ENCODE measurements at places on chromosomes 16 and 17.
A peak's percentile ranks its signal among the peaks of the same experiment; 100 is the strongest.

- no peaks in the 10 kb centered on the region for H3K36me3 ChIP-seq
- H3K27me3 ChIP-seq, result peaks cover 5% of the 10 kb centered on the region
- peak overlapping the region; percentile 43 for H3K27ac ChIP-seq
- H3K4me3 ChIP-seq, result peak overlapping the region; percentile 20
- H3K4me1 ChIP-seq, result peaks cover 6% of the 10 kb centered on the region
Observed at GRCh38 chr17:81720267-81721071, 8.4 kb downstream of the SLC25A10 start.

GRCh38 chr17:49779156-49779738 is 9.2 kb upstream of the KAT7 start:
- no peak overlapping the region for H3K4me3 ChIP-seq
- H3K27me3 ChIP-seq, result peaks cover 5% of the 10 kb centered on the region
- DNase-seq, result no peak
- no peak overlapping the region for H3K27ac ChIP-seq
- H3K4me1 ChIP-seq, result peaks cover 32% of the 10 kb centered on the region

DNA sequence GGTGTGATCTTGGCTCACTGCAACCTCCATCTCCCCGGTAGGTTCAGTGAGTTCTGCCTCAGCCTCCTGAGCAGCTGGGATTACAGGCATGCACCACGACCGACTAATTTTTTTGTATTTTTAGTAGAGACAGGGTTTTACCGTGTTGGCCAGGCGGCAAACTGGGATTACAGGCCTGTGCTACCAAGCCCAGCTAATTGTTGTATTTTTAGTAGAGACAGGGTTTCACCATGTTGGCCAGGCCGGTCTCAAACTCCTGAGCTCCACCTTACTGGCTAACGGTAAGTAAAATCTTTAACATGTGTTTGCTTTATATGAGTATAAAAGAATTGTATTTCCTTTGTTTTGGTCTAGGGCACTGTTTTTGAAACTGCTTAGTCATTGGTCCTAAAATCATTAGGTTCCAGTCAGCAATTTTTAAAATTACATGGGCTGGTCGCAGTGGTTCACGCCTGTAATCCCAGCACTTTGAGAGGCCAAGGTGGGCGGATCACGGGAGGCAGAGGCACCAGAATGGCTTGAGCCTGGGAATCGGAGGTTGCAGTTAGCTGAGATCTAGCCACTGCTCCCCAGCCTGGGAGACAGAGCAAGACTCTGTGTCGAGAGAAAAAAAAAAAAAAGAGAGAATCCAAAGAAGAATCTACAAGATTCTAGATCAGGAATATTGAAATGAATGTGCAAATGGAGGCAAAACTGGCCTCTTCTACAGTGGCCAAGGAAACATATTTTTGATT is 3.6 kb downstream of the FLYWCH1 start:
- H3K27ac ChIP-seq, result no peak overlapping the region
- H3K4me3 ChIP-seq, result no peak overlapping the region
- H3K27me3 ChIP-seq, result peaks cover 5% of the 10 kb centered on the region
- no peak for DNase-seq

DNA sequence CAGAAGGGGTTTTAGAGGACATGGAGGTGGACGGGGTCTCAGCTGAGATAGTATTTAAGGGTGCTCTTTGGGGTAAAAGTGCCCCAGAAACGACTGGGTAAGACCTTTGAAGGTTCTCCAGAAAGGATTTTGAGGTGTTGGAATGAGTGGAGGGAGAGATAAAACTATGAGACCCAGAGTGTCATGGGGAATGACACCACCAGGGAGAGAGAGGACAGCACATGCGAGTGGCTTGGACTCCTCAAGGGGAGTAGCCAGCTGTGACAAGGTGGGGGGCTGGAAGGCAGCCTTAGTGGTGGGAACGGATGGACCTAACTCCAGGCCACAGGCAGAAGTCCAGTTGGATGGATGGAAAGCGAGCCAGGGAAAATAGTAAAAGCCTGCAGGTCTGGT is 19.2 kb upstream of the PITPNM3 start:
- peaks cover 4% of the 10 kb centered on the region for H3K36me3 ChIP-seq
- no peak overlapping the region for H3K4me3 ChIP-seq
- DNase-seq, result no peak
- no peak overlapping the region for H3K27ac ChIP-seq
- H3K4me1 ChIP-seq, result peaks cover 18% of the 10 kb centered on the region
- no peaks in the 10 kb centered on the region for H3K27me3 ChIP-seq

DNA sequence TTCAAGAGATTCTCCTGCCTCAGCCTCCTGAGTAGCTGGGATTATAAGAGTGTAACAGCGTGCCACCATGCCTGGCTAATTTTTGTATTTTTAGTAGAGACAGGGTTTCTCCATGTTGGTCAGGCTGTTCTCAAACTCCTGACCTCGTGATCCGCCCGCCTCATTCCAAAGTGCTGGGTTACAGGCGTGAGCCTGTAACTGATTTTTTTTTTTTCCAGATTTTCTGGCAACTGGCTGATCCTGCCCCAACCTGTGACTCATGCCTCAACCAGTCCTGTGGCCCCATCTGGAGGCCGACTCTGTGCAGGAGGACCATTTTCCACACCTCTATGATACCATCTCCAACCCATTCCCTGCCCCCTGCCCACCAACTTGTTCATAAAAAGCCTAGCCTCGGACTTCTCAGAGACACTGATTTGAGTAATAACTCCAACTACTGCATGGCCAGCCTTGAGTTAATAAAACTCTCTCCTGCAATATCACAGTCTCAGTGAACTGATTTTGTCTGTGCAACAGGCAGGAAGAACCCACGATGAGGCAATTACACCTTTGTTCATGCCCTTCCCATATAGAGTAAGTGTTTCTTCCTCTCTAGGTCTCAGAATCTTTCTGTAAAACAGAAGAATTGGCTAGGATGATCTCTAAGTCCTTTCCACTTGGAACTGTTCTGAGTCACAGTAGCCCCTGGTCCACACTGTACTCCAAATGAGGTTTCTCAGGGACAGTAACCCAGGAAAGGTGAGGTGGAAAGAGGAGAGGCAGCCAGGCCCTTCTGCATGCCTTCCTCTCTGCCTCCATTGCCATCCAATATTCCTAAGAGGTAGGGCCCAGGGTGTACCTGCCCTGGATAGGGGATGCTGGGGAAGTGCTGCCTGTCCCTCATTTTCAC is 8.8 kb upstream of the CNOT1 start:
- no peak for DNase-seq
- H3K4me3 ChIP-seq, result no peak overlapping the region
- peaks cover 4% of the 10 kb centered on the region for H3K4me1 ChIP-seq
- H3K27ac ChIP-seq, result no peak overlapping the region

DNA sequence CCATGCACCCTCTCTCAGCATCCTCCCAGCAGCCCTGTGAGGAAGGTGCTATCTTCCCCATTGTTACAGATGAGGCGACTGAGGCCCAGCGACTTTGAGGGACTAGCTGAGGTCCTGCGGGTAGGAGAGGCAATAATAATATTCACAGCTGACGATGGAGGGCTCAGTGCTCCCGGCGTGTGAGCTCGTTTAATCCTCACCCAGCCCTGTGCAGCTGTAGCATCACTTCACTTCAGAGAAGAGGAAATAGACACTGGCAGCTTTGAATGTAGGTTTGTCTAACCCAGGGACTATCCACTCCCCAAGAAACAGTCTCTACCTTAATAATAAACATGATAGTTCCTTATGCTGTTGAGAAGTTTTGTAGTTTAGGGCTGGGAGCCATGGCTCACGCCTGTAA is 21.6 kb downstream of the LASP1 start:
- peaks cover 13% of the 10 kb centered on the region for H3K27me3 ChIP-seq
- H3K27ac ChIP-seq, result no peak overlapping the region
- H3K4me3 ChIP-seq, result no peak overlapping the region
- no peak for DNase-seq
- H3K36me3 ChIP-seq, result no peaks in the 10 kb centered on the region

- H3K36me3 ChIP-seq, result no peaks in the 10 kb centered on the region
- no peak for DNase-seq
- H3K27ac ChIP-seq, result no peak overlapping the region
- H3K4me3 ChIP-seq, result no peak overlapping the region
Observed at GRCh38 chr16:48123104-48123788, 32.5 kb downstream of the ABCC12 start.

DNA sequence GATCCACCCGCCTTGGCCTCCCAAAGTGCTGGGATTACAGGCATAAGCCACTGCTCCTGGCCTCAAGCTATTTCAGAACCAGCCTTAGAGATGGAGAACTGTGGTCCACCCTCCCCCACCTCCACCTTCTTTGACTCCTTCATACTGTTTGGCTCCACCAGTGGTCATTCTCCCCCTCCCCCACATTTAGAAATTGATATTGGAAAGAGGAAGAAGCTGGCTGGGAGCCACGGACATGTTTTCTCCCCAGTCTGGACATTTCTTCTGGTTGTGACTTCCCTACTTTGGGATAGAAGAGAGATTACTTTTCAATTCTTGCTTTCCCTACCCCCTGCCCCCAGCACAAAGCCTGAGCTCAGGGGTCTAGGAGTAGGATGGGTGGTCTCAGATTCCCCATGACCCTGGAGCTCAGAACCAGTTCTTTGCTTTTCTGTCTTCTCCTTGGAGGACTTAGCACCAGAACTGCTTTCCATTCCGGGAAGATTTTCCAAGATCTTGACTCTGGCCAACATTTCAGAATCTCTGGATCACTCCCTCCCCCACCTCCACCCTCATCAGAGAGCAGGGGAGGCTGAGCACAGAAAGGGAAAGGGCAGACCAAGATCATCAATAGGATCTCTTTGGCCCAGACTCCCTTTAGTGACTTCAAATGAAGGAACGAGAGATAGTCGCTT is 16.3 kb downstream of the CAVIN1 start:
- H3K4me3 ChIP-seq, result no peak overlapping the region
- DNase-seq, result no peak
- H3K4me1 ChIP-seq, result peaks cover 7% of the 10 kb centered on the region
- H3K36me3 ChIP-seq, result no peaks in the 10 kb centered on the region
- H3K27ac ChIP-seq, result no peak overlapping the region

DNA sequence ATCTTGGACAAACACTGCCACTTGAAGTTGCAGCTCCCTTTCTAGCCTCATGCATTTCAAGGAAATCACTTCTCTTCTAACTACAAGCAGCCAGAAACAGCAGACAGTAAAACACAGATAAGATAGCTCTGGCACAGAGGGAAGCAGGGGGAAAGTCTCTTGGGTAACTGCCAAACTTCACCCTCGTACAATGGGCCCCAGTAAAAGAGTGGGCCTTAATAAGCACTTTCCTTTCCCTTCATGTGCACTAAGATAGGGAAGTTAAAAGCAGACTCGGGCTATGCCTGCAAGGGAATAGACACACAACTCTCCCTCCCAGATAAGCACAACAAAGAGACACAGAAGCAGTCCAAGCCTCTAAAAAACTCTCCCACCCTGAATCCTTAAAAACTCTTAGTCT is 4.2 kb upstream of the KRTAP4-5 start:
- no peak overlapping the region for H3K27ac ChIP-seq
- DNase-seq, result no peak
- H3K4me1 ChIP-seq, result no peaks in the 10 kb centered on the region
- H3K4me3 ChIP-seq, result no peak overlapping the region
- H3K36me3 ChIP-seq, result peaks cover 4% of the 10 kb centered on the region

DNA sequence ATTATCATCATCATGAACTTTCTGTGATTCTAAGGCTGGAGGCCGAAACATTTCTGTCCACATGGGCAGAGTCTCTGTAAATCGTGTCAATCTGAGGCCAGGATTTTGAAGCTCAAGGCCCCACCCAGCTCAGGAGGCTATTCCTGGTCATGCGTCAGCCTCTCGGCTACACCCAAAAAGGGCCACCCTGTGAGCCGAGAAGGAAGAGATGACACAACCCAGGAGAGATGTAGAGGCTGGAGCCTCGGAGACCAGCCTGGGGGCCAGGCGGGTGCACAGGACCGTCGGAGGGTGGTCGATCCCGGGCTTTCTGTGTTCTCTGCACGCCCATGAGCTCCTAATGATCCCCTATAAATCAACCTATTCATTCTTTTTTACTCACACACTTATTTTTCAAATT is 1.1 kb upstream of the CACNG1 start:
- H3K36me3 ChIP-seq, result peaks cover 11% of the 10 kb centered on the region
- no peak for DNase-seq
- H3K4me1 ChIP-seq, result peaks cover 14% of the 10 kb centered on the region
- H3K27ac ChIP-seq, result no peak overlapping the region
- H3K4me3 ChIP-seq, result no peak overlapping the region

DNA sequence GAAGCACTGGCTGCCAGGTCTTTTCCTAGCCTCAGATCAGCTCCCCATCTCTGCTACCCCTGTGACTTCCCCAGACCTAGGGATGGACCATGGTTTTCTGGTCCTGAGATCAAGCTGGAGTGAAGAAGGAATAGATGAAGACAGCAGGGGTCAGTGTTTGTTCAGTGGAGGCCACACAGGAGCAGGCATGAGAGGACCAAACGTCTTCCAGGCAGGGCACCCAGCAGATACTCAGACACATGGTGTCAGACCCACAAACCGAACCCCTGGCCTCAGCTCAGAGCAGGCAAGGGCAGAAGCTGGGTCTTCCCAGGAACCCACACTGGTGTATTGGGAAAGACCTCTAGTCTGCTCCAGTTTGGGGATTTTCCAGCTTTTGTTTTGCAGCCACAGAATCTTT is 189.7 kb downstream of the IRX5 start:
- no peak for DNase-seq
- H3K4me3 ChIP-seq, result no peak overlapping the region
- peaks cover 9% of the 10 kb centered on the region for H3K27me3 ChIP-seq
- no peak overlapping the region for H3K27ac ChIP-seq
- H3K36me3 ChIP-seq, result peaks cover 12% of the 10 kb centered on the region
- H3K4me1 ChIP-seq, result peaks cover 12% of the 10 kb centered on the region

GRCh38 chr16:54822492-54822891 is 108.2 kb upstream of the IRX5 start:
- H3K4me1 ChIP-seq, result peaks cover 3% of the 10 kb centered on the region
- H3K27ac ChIP-seq, result no peak overlapping the region
- peaks cover 6% of the 10 kb centered on the region for H3K36me3 ChIP-seq
- H3K27me3 ChIP-seq, result peaks cover 2% of the 10 kb centered on the region
- no peak overlapping the region for H3K4me3 ChIP-seq
- no peak for DNase-seq

- DNase-seq, result no peak
- peak overlapping the region; percentile 22 for H3K27ac ChIP-seq
- peaks cover 5% of the 10 kb centered on the region for H3K4me1 ChIP-seq
- peak overlapping the region; percentile 57 for H3K4me3 ChIP-seq
- peaks cover 5% of the 10 kb centered on the region for H3K27me3 ChIP-seq
Observed at GRCh38 chr17:44400226-44400847, 10.9 kb upstream of the ITGA2B start.

- no peaks in the 10 kb centered on the region for H3K27me3 ChIP-seq
- DNase-seq, result no peak
- H3K27ac ChIP-seq, result no peak overlapping the region
- H3K4me3 ChIP-seq, result no peak overlapping the region
- no peaks in the 10 kb centered on the region for H3K4me1 ChIP-seq
Observed at GRCh38 chr17:55965051-55965450, 188.2 kb upstream of the ANKFN1 start.
